Naive B cell (primary cell): ENCODE measurements at places on chromosomes 7 and 10.

DNA sequence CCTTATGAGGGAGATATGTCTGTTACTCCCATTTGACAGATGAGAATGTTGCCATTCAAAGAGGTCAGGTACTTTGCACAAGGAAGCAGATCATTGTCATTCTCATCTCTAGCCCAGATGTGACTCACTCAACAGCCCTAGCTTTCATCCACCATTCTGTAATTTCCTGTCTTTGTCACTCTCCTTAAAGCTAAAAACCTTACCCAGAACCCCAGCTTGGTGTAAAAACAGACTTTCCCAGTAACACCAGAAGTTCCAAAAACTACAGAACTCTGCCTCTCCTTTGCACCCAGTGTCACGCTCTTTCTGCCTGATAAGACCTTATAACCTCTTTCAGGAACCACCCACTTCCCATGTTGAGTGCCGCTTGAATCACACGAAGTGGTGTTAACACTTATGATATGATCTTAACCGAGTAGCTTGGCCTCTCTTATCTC lies 89.1 kb upstream of the SP4 start:
- no peak for DNase-seq
- no peak overlapping the region for H3K4me3 ChIP-seq
- H3K27ac ChIP-seq: peak overlapping the region; percentile 49
- H3K36me3 ChIP-seq: no peaks in the 10 kb centered on the region

- no peak overlapping the region for H3K4me3 ChIP-seq
- H3K27me3 ChIP-seq: no peaks in the 10 kb centered on the region
- no peaks in the 10 kb centered on the region for H3K36me3 ChIP-seq
- peak overlapping the region; percentile 65 for H3K27ac ChIP-seq
- peaks cover 79% of the 10 kb centered on the region for H3K4me1 ChIP-seq
Measured at GRCh38 chr10:119274519-119275045, 67.2 kb downstream of the GRK5 start.

GRCh38 chr10:33520223-33520622 lies 185.8 kb upstream of the NRP1 start:
- no peaks in the 10 kb centered on the region for H3K27me3 ChIP-seq
- DNase-seq: no peak
- no peak overlapping the region for H3K4me3 ChIP-seq

DNA sequence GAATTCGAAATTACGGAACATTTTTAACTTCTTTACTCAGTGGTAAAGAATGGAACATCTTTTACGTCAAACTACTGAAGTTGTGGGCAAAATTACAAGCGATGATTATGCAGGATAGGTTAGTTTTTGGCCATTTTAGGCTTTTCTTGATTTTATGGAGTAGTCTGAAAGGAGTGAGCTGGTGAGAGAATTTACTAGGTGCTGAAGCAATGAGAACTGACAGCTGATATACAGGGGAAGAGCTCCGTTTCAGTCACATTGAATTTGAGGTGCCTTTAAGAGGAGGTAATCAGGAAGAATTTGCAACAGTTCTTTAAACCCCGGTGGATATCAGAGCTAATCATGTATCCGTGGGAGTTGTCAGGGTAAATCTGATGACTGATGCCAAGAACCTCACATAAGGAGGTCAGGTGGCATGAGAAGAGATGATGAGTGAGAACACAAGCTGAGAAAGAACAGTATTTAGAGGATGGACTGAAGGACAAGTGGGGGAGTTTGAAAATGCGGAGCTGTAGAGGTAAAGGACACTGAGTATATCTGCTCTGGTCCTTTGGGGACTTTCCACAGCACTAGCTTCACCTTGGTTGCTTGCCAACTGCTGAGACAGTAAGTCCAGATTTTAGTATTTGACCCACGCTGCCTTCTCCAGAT lies 104.3 kb downstream of the AHR start:
- H3K27ac ChIP-seq: peak overlapping the region; percentile 12
- H3K36me3 ChIP-seq: no peaks in the 10 kb centered on the region
- no peak for DNase-seq
- peak overlapping the region; percentile 57 for H3K4me3 ChIP-seq

- H3K4me1 ChIP-seq: peaks cover 33% of the 10 kb centered on the region
- no peaks in the 10 kb centered on the region for H3K27me3 ChIP-seq
- H3K36me3 ChIP-seq: no peaks in the 10 kb centered on the region
- H3K27ac ChIP-seq: peak overlapping the region; percentile 32
- H3K4me3 ChIP-seq: peak overlapping the region; percentile 94
Measured at GRCh38 chr10:60731134-60731885, 47.0 kb upstream of the CDK1 start.

DNA sequence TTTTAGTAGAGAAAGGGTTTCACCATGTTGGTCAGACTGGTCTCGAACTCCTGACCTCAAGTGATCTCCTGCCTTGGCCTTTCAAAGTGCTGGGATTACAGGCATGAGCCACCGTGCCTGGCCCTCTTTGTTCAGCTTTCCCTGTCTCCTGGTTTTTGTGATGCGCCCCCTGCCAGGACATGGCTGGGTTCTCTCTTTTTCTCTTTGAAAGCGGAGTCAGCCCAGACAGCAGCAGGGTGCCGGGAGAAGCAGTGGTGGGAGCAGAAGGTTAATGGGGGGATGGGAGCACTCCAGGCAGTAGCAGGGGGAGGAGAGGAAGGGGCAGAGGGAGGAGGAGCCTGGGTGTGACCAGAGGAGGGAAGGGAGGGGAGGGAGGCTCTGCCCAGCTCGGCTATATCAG lies 1.8 kb downstream of the MUC3A start:
- DNase-seq: no peak
- H3K4me3 ChIP-seq: no peak overlapping the region
- peaks cover 18% of the 10 kb centered on the region for H3K27me3 ChIP-seq
- H3K27ac ChIP-seq: no peak overlapping the region
- H3K36me3 ChIP-seq: no peaks in the 10 kb centered on the region

DNA sequence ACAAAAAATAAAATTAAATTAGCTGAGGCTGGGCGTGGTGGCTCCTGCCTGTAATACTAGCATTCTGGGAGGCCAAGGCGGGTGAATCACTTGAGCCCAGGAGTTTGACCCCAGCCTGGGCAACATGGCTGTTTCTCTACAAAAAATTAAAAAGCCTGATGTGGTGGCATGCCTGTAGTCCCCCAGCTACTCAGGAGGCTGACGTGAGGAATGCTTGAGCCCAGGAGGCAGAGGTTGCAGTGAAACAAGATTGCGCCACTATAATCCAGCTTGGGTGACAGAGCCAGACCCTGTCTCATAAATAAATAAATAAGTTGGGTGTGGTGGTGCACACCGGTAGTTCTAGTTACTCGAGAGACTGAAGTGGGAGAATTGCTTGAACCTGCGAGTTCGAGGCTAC lies 65.1 kb downstream of the GNA12 start:
- peak overlapping the region; percentile 60 for H3K27ac ChIP-seq
- H3K4me3 ChIP-seq: no peak overlapping the region
- no peak for DNase-seq
- no peaks in the 10 kb centered on the region for H3K27me3 ChIP-seq

GRCh38 chr10:123227706-123228105 lies 73.5 kb downstream of the BUB3 start:
- no peak overlapping the region for H3K4me3 ChIP-seq
- no peaks in the 10 kb centered on the region for H3K27me3 ChIP-seq
- no peak for DNase-seq
- no peaks in the 10 kb centered on the region for H3K4me1 ChIP-seq
- peaks cover 40% of the 10 kb centered on the region for H3K36me3 ChIP-seq
- H3K27ac ChIP-seq: no peak overlapping the region

DNA sequence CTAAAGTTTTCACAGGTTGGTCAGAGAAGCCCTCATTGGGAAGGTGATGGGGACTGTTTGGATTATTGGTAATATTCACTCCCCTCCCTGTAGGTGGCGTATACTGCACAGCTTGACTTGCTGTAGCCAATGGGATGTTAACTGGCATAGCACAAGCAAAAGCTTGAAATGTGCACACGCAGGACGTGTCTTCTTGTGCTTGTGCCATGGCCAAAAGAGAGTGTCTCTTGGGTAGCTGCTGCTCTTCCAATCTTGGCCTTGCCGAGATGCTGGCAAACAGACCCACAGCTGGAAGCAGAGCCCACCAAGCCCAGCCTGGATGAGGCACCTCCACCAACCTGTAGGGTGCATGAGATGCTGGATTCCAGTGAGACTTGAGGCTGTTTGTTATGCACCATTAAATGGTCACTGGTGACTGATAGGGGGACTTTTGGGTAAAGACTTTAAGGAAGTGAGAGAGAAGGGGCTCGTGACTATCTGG lies 266.0 kb downstream of the GRID1 start:
- H3K27ac ChIP-seq: no peak overlapping the region
- no peaks in the 10 kb centered on the region for H3K36me3 ChIP-seq
- H3K4me3 ChIP-seq: no peak overlapping the region
- DNase-seq: no peak

- no peaks in the 10 kb centered on the region for H3K27me3 ChIP-seq
- H3K36me3 ChIP-seq: no peaks in the 10 kb centered on the region
- peak; percentile 61 for DNase-seq
- H3K27ac ChIP-seq: peak overlapping the region; percentile 97
- peak overlapping the region; percentile 81 for H3K4me3 ChIP-seq
- peaks cover 50% of the 10 kb centered on the region for H3K4me1 ChIP-seq
Measured at GRCh38 chr7:140231771-140232491, 55.1 kb upstream of the KDM7A start.

GRCh38 chr7:70094831-70095230 lies 496.6 kb downstream of the AUTS2 start:
- no peaks in the 10 kb centered on the region for H3K36me3 ChIP-seq
- no peak overlapping the region for H3K4me3 ChIP-seq
- no peak for DNase-seq
- no peaks in the 10 kb centered on the region for H3K4me1 ChIP-seq
- H3K27me3 ChIP-seq: no peaks in the 10 kb centered on the region
- H3K27ac ChIP-seq: no peak overlapping the region

- H3K36me3 ChIP-seq: no peaks in the 10 kb centered on the region
- H3K4me3 ChIP-seq: no peak overlapping the region
- peaks cover 52% of the 10 kb centered on the region for H3K4me1 ChIP-seq
- H3K27ac ChIP-seq: no peak overlapping the region
- DNase-seq: no peak
Measured at GRCh38 chr7:140914083-140914482, 10.6 kb downstream of the BRAF start.

GRCh38 chr7:22114440-22114981 lies 168.8 kb upstream of the CDCA7L start:
- no peak overlapping the region for H3K27ac ChIP-seq
- no peaks in the 10 kb centered on the region for H3K36me3 ChIP-seq
- no peak overlapping the region for H3K4me3 ChIP-seq
- peaks cover 5% of the 10 kb centered on the region for H3K27me3 ChIP-seq
- H3K4me1 ChIP-seq: no peaks in the 10 kb centered on the region
